Activated CD4-positive, alpha-beta T cell treated with anti-CD3 and anti-CD28 coated beads for 1 hour (primary cell): ENCODE measurements at places on chromosomes 12 and 14.

DNA sequence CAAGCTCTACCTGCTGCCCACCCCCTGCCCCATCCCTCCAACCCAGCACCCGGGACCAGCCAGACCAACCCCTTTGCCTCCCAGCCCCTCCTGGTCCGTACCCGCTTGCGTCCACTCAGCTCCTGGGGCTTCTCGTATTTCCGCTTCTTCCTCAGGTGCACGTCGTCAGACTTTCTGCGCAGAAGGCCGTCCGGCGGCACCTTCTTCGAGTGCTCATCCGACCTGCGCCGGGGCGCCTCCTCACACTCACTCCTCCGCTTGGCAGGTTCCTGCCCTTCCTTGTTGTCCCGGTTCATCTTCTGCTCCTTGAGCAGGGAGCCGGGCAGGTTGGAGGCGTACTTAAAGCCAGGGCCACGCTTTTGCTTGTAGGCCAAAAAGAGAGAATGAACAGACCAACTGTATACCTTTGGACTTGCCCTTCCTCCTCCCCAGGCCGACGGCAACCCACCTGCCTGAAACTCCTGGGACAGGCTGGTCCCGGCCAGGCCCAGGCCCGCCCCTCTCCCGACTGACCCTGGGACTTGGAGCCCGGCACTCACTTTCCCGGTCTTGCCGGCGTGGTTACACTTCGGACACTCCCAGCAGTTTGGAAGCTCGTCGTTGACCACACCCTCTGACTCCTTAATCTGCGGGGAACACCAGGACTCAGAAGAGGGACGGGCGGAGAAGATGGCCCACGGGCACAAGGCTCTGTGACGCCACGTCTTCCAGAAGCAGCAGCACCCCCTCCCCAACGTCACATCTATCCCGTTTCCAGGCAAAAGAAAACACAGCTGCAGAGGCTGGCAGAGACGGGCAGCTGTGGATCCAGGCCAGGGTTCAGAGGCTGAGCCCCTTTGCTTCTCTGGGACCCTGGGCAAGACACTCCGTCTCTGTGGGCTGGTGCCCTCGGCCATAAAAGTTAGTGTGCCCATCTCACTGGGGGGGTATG is 44.3 kb downstream of the RNF34 start:
- no peak for DNase-seq

DNA sequence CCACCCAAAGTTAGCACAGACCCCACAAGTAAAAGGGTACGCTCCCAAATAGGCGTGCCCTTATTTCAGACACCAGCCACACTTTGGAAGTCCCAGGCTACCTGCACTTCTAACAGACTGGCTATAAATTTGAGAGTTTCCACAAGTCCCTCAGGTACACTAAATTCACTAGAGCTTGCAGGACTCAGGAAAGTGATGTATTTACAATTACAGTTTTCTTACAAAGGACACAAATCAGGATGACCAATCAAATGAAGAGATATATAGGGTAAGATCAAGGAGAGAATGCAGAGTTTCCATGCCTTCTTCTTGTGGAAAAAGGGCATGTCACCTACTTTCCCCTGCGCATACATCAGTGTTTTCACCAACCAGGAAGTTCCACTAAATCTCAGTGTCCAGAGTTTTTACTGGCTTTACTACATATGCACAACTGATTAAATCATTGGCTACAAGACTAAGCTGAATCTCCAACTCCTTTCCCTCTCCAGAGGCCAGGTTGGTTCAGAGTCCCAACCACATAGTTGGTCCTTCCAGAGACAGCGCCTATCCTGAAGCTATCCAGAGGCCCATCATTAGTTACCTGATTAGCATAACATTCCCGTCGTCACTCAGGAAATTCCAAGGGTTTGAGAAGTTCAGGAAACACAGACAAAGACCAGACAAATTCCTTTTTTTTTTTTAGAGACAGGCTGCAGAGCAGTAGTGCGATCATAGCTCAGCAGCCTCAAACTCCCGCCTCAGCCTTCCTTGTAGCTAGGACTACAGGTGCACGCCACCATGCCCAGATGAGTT is 84.2 kb downstream of the DENND5B start:
- no peak for DNase-seq

DNA sequence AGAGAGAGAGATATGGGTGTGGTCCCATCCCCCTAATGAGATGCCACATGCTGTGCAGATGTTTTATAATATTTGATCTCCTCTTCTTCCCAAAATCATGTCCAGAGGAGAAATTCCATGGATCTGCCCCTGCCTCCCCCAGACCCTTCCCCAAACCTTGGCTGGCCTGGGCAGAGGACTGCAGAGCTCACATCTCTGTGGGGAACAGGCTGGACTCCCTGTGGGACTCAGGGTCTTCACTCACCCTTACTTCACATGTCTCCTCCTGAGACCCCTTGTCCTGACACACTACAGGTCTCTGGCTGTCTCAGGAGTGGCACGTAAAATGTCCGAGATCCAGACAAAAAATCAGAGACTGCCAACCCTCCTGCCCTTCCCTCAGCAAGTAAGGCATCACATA is 76.0 kb upstream of the CAPRIN2 start:
- no peak for DNase-seq

DNA sequence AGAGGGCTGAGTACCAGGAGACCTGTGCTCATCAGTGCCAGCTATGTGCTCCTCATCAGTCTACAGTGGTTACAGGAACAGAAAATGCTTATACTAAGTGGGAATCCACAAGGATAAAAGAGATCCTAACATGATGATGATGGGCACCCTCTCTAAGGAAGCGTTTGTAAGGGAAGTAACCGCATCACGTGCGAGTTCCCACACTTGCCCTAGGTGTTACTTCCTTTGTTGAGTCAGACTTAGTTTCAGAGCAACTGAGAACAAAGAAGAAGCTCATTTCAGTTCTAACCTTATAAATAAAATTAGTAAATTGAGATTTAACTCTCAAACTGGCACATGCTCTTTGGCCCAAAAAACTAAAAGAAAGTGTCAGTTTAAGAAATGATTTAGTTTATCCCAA is 956.4 kb upstream of the TMEM132C start:
- no peak for DNase-seq

DNA sequence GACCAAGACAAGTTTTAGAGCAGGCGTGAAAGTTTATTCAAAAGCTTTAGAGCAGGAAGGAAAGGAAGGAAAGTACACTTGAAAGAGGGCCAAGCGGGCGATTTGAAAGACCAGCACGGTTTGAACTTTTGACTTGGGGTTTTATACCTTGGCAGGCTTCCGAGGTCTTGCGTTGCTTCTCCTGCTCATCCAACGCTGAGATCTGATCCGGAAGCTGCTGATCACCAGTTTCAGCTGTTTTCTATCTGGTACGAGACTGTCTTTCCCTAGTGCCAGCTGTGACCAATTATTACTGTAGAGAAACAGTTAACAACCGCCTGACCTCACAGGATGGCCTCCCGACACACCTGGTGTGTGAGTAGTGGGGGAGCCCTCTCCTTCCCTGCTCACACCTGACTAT is 20.6 kb upstream of the SNRPF start:
- DNase-seq = no peak
